AG08396 (cell line): ENCODE measurements at places on chromosomes 6 and 20.

- DNase-seq, result no peak
Observed at GRCh38 chr6:158356586-158357546, 44.6 kb downstream of the TULP4 start.

GRCh38 chr6:14290041-14290771 is 172.6 kb downstream of the CD83 start:
- no peak for DNase-seq

DNA sequence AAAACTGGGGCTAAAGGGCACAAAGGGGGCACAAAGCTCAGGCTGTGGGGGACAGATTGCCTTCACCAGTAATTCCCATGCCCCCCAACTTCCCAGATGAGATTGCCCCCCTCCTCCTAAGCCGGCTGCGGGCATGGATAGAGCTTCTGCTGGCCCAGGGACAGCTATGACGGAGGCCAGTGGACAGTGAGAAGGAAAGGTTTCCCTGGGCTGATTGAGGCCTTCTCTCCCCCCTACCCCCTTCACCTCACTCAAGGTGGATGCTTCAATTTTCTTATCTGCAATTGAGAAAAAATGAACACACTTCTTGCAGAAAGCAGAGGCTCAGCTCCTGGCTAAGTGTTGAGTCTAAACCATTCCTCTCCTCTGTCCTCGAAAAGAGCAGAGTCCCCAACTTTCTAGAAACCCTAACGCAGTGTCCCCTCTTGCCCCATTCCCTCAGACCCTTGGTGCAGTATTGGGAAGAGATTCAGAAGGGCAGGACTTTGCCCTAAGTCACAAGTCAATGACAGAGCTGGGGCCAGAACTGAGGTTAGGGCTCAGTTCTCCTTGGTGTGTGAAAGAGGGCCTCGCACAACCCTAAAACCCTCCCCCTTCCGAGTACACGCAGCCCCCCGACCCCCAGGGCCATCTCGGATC is 808 bp downstream of the SDC4 start:
- no peak for DNase-seq

GRCh38 chr6:96675597-96675996 is 112.7 kb downstream of the FHL5 start:
- DNase-seq, result no peak

DNA sequence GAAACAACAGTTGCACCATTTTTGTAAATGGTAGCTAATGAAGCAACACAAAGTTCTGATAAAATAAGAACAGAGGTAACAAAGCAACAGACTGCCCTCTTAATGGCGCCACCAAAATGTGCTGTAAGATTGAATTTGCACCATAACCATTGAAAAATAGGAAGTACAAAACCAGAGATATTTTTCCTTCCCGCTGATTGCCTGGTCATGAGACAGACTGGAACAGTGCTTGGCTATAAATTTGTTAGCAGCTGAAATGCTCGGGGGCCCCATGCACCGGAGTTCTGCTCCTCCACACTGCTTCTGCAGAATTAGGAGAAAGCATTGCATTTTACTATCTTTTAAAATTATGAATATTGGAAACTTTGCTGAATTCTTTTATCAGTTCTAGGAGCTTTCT is 164.4 kb upstream of the QKI start:
- no peak for DNase-seq
